Cardiac fibroblast (primary cell): ENCODE measurements at places on chromosomes 12 and 14.
A peak's percentile ranks its signal among the peaks of the same experiment; 100 is the strongest.

- DNase-seq = no peak
These were observed 3.8 kb downstream of the DYNC1H1 start for GRCh38 chr14:101968186-101968585.

GRCh38 chr14:74635847-74636246 lies 23.8 kb upstream of the LTBP2 start:
- no peak for DNase-seq

GRCh38 chr14:99441157-99441870 lies 39.3 kb downstream of the SETD3 start:
- DNase-seq = peak; percentile 5

GRCh38 chr14:73381380-73382013 lies 76.8 kb downstream of the NUMB start:
- DNase-seq = no peak

DNA sequence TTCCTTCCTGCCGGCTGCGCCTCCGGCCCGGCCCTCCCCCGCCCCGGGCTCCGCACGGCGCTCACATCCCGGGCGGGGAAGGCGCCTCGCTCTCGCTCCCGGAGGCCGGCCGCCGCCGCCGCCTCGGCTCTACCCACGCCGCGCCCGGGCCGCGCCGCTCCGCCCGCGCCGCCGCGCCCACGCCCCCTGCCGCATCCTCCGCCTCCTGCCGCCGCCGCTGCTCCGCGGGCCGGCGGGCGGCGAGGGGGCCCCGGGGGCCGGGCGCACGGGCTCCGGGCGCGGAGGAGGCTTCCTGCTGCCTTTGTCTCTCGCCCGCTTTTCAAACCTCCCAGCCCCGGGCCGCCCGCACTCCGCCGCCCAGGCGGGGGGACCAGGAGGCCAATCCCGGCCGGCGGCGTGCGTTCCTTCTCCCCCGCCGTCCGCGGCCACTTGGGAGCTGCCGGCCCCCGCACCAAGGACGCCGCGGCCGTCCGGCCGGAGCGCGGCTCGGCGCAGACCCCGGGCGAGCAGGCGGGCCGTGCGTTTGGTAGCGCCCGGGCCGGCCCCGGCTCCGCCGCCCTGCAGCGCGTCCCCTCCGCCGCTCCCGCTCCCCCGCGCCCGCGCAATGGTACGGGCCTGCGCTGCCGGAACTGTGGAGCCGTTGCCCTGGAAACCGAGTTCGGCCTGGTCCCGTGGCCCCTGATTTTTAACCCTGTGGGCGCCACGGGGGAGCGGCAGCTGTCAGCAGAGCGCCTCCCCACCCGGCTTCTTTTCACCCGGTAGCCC lies at the start of gene FBXL14:
FBXL14 (minus strand) TSS at position 321 of the 765 bp plus-strand sequence. CDS start 515 bp downstream, outside the sequence.
- peak; percentile 92 for DNase-seq

DNA sequence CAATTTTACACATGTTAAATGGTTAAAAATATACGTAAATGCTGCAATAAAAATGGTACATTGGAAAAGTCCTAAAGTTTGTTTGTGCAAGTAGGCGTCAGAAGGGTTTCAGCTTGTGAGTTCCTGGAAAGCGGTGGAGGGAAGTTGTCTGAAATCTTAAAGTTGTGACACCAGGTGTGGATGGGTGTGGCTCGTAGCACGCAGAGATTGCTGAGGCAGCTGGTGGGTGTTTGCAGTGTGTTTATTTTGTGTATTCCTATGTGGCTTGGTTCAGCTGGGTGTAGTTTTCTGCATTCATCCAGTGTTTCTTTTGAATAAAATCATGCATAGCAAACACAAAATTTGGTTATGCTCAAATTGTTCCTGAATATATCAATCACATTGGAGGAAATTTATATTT lies 136.8 kb upstream of the TBX3 start:
- DNase-seq = no peak
